ENCODE measurements at places on chromosomes 12 and 14.

DNA sequence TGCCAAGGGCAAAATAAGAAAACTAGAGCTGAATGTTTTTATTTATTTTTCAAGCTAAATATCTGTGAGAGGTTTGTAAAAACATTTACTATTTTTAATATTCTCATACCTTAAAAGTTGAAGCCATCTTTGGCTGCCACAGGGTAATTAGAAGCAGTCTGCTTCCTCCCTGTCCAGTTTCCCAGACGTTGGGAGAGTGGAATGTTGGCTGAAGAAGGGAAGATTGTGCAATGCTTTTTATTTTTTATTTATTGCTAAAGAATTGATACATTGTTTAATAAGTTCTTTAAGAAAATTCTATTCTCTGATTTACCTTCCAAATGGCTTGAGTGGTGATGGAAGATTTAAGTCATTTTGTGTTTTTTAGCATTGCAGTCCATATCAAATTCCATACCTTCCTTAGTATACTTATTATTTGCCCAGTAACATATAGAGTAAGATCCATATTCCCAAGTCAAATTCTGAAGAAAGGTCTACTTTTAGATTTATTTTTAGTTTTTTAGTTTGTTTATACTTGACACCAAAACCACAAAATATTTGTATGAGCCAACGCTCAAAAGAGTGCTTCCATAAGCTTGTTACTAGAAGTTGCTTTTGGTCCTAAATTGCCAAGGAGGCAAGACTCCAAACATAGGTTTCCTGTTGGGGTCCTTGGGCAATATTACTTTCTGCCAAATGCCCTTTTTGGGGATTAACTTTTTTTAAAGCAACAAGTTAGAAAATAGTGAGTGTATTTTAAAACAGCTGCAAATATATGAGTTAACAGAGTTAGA, 124.0 kb upstream of the CPM start:
- no peak for DNase-seq

- DNase-seq, result no peak
Observed at GRCh38 chr14:61531465-61532122, 163.7 kb upstream of the HIF1A start.

- no peak for DNase-seq
Observed at GRCh38 chr14:69796797-69797500, at the start of gene SLC10A1. TSS of gene SLC10A1 (minus strand) at chr14:69797241. CDS start at chr14:69797155, 86 bp downstream.

GRCh38 chr12:78324234-78324633, 493.5 kb downstream of the NAV3 start:
- no peak for DNase-seq

- no peak for DNase-seq
Observed at GRCh38 chr12:55060470-55060869, 40.7 kb downstream of the NEUROD4 start.

- no peak for DNase-seq
Observed at GRCh38 chr12:52895726-52896189, 9.1 kb downstream of the KRT8 start.

- DNase-seq, result no peak
Observed at GRCh38 chr14:48693793-48694192, 892.4 kb downstream of the RPS29 start.

GRCh38 chr12:26723379-26724308, 109.3 kb downstream of the ITPR2 start:
- DNase-seq, result no peak

- no peak for DNase-seq
Observed at GRCh38 chr12:100845095-100845494, 50.5 kb downstream of the ANO4 start.

GRCh38 chr14:54278665-54279295, 118.0 kb upstream of the CDKN3 start:
- no peak for DNase-seq

- DNase-seq, result no peak
Observed at GRCh38 chr14:39433452-39433813, 1.2 kb upstream of the FBXO33 start.

- no peak for DNase-seq
Observed at GRCh38 chr12:12079291-12079690, 8.6 kb downstream of the BCL2L14 start.

DNA sequence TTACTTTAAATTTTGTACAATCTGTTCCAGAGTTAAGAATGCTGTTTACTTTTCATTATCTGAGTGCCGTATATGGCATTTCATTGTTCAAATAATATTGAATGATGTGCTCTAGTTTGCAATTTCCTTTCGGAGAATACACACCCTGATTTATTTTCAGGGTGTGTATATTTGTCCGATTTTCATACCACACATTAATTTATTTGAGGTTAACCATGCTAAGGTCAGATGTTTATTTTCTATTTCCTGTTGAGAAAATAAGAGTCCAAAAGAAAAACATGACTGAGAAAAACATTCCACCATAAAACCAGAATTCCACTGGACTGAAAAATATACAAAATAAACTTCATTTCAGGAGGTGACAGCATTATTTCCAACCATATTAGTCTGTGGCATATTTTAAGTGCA, 64.2 kb upstream of the OVCH1 start:
- DNase-seq, result no peak

DNA sequence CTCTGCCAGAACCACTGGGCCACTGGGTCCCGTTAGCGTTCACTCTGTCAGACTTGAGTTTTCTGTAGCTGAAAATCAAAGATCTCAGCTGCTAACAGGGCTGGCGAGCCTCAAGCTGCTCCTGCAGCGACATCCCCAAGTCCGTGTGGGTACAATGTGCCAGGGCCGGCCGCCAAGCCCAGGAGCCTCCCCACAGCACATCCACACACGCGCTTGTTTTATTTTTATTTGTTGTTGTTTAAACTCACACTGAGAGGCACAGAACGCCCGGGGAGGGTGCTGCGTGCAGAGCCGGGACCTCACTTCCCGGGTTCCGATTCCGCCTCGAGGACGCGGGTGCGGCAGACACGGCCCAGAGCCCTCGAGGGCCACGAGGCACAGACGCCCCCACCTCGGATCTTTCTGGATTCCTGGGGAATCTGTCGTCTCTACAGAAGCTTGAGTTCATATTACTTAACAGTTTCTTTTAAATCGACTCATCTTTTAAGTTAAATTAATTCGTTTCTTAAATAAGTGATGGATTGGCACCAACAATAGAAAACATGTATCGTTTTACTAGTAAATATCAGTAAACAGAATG, 9.3 kb downstream of the GALNT9 start:
- no peak for DNase-seq

- DNase-seq, result no peak
Observed at GRCh38 chr12:131592972-131593371, 117.9 kb upstream of the SFSWAP start.

DNA sequence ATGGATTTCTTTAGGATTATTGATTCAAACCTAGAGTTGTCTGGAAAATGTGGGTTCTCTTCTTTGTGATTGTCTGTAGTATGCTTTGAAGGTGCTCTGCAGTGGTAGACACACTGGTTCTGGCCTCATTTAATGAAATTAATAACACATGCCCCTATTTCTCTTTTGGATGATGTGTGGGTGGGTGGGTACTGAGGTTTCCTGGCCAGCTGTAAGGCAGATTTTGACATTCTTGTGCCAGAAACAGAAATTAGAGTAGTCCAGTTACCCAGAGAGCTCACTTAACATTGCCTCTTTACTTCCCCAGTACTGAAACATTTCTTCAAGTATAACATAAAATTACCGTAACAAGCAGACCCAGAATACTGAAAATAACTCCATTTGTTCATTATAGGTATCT, 14.4 kb downstream of the TSFM start:
- DNase-seq, result no peak

GRCh38 chr14:30108975-30109700, 181.5 kb upstream of the PRKD1 start:
- DNase-seq, result no peak

All from NCI-H510A (cell line).